ENCODE measurements at places on chromosomes 11 and 22. TPM values are rescaled to one million over a fixed set of nuclear protein-coding genes. Genes with fewer than 3 reads are reported as not detected.

CBX7 gene
- total RNA-seq = 115 TPM

ALG8 gene
- total RNA-seq = 30.9 TPM

TUBA8 gene
- total RNA-seq = 3.7 TPM

NCR3LG1 gene
- 2.1 TPM for total RNA-seq

EFCAB6 gene
- total RNA-seq = 4.4 TPM

SEZ6L gene
- 0.13 TPM for total RNA-seq

CHRNA10 gene
- 4.6 TPM for total RNA-seq

SLC43A1 gene
- total RNA-seq = 14.8 TPM

OR4D5 gene
- total RNA-seq = not detected

ANO9 gene
- 0.98 TPM for total RNA-seq

RAB39A gene
- 2.3 TPM for total RNA-seq

PKDREJ gene
- 0.18 TPM for total RNA-seq

SPI1 gene
- 47.0 TPM for total RNA-seq

KDM4D gene
- total RNA-seq = 0.80 TPM

MMP12 gene
- total RNA-seq = 0.22 TPM

GCAT gene
- total RNA-seq = 7.6 TPM

CXCR5 gene
- 0.18 TPM for total RNA-seq

TSGA10IP gene
- total RNA-seq = not detected

C11orf86 gene
- total RNA-seq = not detected

YAP1 gene
- 112 TPM for total RNA-seq

CFAP300 gene
- 4.8 TPM for total RNA-seq

TSSK2 gene
- not detected for total RNA-seq

VSIG10L2 gene
- total RNA-seq = not detected

MLC1 gene
- 0.45 TPM for total RNA-seq

KCNJ1 gene
- 0.13 TPM for total RNA-seq

PRAME gene
- 0.27 TPM for total RNA-seq

MIAT gene
- 2.7 TPM for total RNA-seq

ZPR1 gene
- total RNA-seq = 26.7 TPM

PSMD13 gene
- 79.4 TPM for total RNA-seq

USP47 gene
- 57.5 TPM for total RNA-seq

TSPAN4 gene
- total RNA-seq = 118 TPM

PRR33 gene
- total RNA-seq = not detected

LRP4 gene
- 29.3 TPM for total RNA-seq

MGAT3 gene
- 56.5 TPM for total RNA-seq

CREB3L1 gene
- 20.8 TPM for total RNA-seq

C11orf65 gene
- 1.7 TPM for total RNA-seq

OR52E8 gene
- not detected for total RNA-seq

OR5L2 gene
- not detected for total RNA-seq

OR2AG1 gene
- not detected for total RNA-seq

SEC14L2 gene
- 20.8 TPM for total RNA-seq

KRTAP5-7 gene
- 0.58 TPM for total RNA-seq

MCAM gene
- 146 TPM for total RNA-seq

GPHA2 gene
- total RNA-seq = not detected

INPP5J gene
- total RNA-seq = 1.9 TPM

ANGPTL5 gene
- total RNA-seq = 1.4 TPM

IRAG1 gene
- total RNA-seq = 9.6 TPM

LRRC32 gene
- total RNA-seq = 192 TPM

Data from sciatic nerve (tissue), 2 donors.